ENCODE measurements at places on chromosomes 11 and 22. TPM values are rescaled to one million over a fixed set of nuclear protein-coding genes. Genes with fewer than 3 reads are reported as not detected.

The MFNG gene
- total RNA-seq, result not detected

The PARVB gene
- 18.3 TPM for total RNA-seq

The LARGE2 gene
- total RNA-seq, result 10.9 TPM

The KCNE3 gene
- 107 TPM for total RNA-seq

The OR51B4 gene
- total RNA-seq, result not detected

The MRGPRX4 gene
- total RNA-seq, result not detected

The FOSL1 gene
- total RNA-seq, result 29.0 TPM

The MYBPC3 gene
- not detected for total RNA-seq

The MS4A6E gene
- total RNA-seq, result not detected

The NRXN2 gene
- 6.1 TPM for total RNA-seq

The LDHAL6A gene
- total RNA-seq, result not detected

The SLC15A3 gene
- total RNA-seq, result not detected

The NEFH gene
- total RNA-seq, result 21.4 TPM

The DEUP1 gene
- total RNA-seq, result not detected

The RIMBP3C gene
- total RNA-seq, result 1.9 TPM

The MYO7A gene
- total RNA-seq, result not detected

GRCh38 chr22:46353483-46354105 is 18.1 kb downstream of the TRMU start:
- DNase-seq, result no peak

GRCh38 chr11:35906277-35906661 is 37.6 kb upstream of the LDLRAD3 start:
- no peak for DNase-seq

- DNase-seq, result no peak
Observed at GRCh38 chr11:116110356-116110755, 606.1 kb upstream of the CADM1 start.

GRCh38 chr22:49971232-49972162 is 10.9 kb downstream of the PIM3 start:
- DNase-seq, result no peak

DNA sequence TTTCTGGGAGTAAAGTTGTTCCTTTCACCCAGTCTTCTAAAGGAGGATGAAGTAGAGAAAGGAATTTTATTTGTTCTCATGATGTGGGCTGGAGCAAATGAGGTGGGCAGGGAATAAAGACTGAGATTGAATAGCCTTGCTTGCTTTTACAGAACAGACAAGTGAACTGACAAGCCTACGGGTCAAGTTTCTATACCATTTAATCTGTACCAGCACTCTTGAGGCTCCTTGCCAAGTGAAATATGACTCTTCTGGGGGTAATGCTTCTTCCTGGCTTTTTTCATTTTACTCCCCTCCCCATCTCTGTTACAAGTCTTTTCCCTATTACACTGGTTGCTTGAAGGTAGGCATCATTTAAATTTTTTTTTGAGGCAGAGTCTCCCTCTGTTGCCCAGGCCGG is 54.8 kb downstream of the CSTPP1 start:
- peak; percentile 73 for DNase-seq

GRCh38 chr22:41976070-41976901 is 7.0 kb downstream of the SEPTIN3 start:
- DNase-seq, result no peak

- DNase-seq, result no peak
Observed at GRCh38 chr11:72015511-72016061, 16.9 kb downstream of the IL18BP start.

- DNase-seq, result no peak
Observed at GRCh38 chr11:35963911-35964310, 20.0 kb downstream of the LDLRAD3 start.

DNA sequence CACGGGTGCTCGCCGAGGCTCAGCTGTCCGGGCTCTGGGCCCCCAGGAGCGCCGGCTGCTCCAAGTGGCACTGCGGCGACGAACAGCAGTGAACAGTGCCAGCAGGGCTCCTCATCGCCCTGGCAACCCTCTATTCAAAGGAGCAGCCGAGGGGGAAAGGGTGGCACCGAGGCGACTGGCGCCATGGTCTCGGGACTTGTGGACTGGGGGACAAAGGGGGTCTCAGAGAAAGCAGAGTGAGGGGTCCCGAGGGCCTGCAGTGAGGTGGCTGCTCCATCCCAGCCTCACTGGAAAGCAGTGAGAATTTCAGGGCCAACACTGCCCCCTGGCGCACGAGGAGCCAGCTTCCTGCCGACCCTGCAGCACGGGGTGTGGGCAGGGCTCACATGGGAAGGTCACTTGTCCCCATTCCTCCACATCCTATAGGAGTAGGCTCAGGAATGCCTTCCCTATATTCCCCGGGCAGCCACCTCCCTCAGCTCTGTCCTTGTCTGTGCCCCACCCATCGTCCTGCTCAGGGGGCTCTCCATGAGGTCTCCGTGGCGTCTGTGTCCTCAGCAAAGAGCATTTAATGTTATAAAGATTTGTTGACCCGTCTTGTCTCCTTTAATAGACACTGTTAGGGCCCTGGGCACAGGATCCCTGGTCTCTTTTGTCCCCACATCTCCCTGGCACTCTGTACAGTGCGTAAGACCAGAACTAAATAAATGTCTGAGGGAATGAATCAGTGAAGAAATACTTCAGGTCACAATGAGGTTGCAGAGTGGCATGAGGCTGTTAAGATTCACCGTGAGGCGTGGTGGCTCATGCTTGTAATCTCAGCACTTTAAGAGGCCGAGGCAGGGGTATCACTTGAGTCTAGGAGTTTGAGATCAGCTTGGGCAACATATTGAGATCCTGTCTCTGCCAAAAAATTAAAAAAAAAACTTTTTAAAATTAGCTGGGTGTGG is 26.4 kb downstream of the LRFN4 start:
- DNase-seq, result peak; percentile 80

DNA sequence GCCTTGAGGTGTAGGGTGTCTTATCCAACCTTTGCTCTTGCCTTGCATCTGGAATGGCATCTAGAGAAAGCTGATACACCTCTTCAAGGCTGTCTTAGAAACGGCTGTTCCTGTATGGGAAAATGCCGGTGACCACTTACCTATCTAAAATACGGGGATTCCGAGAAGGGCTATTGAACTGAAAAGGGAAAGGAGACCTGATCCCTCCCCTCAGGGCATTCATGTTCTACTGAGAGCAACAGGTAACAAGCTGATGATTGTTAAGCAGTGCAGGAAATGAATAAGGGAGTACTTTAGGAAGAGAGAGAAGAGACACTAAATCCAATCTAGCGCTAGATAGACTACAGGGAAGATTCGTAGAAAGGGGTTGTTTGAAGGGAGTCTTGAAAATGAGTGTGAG is 1388.1 kb downstream of the FAM181B start:
- no peak for DNase-seq

- DNase-seq, result peak; percentile 95
Observed at GRCh38 chr11:78420796-78421209, 3.2 kb upstream of the GAB2 start.

- peak; percentile 1 for DNase-seq
Observed at GRCh38 chr11:26399336-26399735, 67.4 kb downstream of the ANO3 start.

- DNase-seq, result no peak
Observed at GRCh38 chr11:18789942-18790341, 1.7 kb downstream of the PTPN5 start.

- DNase-seq, result peak; percentile 33
Observed at GRCh38 chr11:120354068-120354467, 17.9 kb downstream of the ARHGEF12 start.

GRCh38 chr11:82972103-82972502 is 70.6 kb downstream of the DDIAS start:
- no peak for DNase-seq

- peak; percentile 44 for DNase-seq
Observed at GRCh38 chr11:19938169-19938856, 222.0 kb downstream of the DBX1 start.

DNA sequence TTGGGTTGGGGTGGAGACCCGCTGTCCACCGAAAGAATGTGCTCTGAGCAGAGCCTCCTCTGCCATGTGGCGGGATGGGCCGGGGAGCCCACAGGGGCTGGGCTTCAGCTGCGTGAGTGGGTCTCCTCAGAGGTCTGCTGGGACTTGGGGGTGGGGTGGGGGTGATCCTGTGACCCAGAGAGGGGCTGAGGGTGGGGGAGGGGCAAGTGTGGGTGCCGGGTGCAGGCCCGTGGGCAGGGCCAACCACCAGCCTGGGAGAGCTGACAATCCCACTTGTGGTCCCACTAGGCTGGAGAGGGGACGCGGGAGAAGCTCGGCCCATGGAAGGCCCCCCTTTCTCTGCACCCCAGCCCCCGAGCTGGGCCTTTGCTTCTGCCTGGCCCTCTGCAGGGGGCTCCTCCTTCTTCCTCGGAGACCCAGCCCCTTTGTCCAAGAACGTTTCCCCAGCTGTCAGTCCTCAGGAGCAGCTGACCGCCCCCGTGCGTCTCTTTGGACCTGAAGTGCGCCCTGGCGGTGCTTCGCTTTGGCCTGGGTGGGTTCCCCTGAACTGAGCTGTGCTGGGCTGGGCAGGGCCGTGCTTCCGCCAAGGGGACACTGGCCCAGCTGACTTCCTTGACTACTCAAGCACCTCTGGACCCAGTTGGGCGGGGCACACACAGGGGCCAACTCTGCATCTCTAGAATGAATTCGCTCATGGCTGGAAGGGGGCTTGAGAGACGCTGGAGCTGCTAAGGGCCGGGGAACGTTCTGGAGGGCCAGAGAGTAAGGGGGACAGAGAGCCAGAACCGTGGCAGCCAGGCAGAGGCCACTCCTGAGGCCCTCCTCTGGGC is 30.2 kb downstream of the OSBPL5 start:
- no peak for DNase-seq

DNA sequence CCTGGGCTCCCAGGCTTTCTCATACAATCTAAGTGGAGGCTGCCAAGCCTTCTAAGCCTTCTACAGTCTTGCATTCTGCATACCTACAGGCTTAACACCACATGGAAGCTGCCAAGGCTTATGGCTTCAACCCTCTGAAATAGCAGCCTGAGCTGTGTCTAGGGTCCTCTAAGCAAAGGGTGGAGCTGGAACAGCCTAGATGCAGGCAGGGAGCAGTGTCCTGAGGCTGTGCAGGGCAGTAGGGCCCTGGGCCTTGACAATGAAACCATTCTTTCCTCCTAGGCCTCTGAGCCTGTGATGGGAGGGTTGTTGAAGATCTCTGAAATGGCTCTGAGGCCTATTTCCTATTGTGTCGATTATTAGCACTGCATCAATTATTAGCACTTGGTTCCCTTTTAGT is 150.9 kb upstream of the GRK3 start:
- DNase-seq, result no peak

DNA sequence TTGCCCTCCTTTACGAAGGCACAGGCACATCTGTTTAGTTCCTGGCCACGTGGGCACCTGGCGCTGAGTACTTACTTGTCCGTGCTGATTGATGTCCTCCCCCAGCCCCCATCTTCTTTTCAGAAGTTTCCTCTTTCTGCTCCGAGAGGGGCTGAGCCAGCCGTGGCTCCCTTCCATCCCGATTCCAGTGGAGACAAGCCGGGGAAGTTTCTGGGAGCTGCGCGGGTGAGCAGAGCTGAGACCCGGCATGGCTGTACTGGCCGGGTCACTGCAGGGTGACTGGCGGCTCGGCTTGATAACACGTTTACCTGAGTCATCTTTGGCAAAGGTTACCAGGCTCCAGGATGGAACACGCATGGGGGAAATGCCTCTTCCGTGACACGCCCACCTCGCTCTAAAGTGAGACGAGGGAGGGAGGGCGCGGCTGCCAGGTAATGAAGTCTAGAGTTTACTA is 45.4 kb upstream of the ATXN10 start:
- DNase-seq, result no peak

DNA sequence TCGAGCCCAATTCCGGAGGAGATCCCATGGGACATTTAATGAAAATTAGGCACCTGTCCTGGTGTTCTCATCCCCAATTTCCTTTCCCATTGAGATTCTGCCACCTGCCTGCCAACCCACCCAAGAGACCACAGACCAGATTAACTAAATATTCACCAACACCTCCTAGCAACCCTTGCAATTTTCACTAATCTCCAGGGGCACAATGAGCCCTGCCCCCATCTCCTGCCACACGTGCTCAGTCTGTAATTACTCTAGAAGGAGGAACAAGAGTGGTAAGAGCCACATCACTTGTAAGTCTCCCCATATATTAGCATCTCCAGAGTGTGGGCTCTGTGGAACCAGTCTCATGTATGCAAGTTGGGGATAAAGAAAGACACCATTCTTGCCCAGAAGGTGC is 38.0 kb downstream of the IL18BP start:
- no peak for DNase-seq

GRCh38 chr11:103281301-103281700 is 172.1 kb downstream of the DYNC2H1 start:
- no peak for DNase-seq

- no peak for DNase-seq
Observed at GRCh38 chr11:76215941-76216340, 9.6 kb upstream of the WNT11 start.

GRCh38 chr11:37107831-37108230 is 509.8 kb upstream of the RAG2 start:
- DNase-seq, result no peak

DNA sequence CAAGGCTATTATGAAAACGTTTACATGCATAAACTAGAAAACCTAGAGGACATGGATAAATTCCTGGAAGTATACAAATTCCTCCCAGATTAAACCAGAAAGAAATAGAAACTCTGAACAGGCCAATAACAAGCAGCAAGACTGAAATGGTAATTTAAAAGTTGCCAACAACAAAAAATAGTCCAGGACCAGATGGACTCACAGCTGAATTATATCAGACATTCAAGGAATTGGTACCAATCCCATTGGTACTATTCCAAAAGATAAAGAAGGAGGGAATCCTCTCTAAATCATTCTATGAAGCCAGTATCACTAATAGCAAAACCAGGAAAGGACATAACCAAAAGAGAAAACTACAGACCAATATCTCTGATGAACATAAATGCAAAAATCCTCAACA is 236.0 kb downstream of the DLG2 start:
- DNase-seq, result no peak

GRCh38 chr11:94315664-94316063 is 11.3 kb downstream of the IZUMO1R start:
- DNase-seq, result no peak

- DNase-seq, result no peak
Observed at GRCh38 chr11:44028816-44029506, 18.8 kb upstream of the ACCSL start.

DNA sequence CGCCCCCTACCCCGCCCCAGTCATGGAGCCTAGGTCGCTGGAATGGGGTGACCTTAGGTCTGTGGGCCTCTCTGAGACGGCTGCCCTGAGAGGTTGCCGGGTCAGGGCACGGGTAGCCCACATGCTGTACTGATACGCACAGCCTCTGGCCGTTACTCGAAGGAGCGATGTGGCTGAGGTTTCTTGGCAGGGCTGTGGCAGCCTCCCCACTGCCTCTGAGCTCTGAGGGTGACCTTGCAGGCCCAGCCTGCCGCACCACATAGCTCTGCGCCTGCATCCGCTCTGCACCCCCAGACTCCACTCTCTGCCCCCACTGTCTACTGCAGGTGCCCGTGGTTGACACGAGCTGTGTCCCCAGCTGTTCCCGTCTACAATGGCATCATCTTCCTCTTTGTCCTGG is 7.3 kb downstream of the ZDHHC8 start:
- no peak for DNase-seq

Data from A673 (cell line).